ENCODE measurements at places on chromosomes 13 and 19. TPM values are rescaled to one million over a fixed set of nuclear protein-coding genes. Genes with fewer than 3 reads are reported as not detected.

CCDC124 gene
- total RNA-seq, result 31.1 TPM

GFY gene
- not detected for total RNA-seq

KLK5 gene
- not detected for total RNA-seq

OR7A5 gene
- not detected for total RNA-seq

All from fibroblast of lung (primary cell).